ENCODE measurements at places on chromosomes 2 and 18.

- no peak for DNase-seq
Observed at GRCh38 chr18:37565977-37566478, 430 bp upstream of the CELF4 start.

GRCh38 chr18:35956226-35956625, 16.3 kb upstream of the RMP24 start:
- no peak for DNase-seq

DNA sequence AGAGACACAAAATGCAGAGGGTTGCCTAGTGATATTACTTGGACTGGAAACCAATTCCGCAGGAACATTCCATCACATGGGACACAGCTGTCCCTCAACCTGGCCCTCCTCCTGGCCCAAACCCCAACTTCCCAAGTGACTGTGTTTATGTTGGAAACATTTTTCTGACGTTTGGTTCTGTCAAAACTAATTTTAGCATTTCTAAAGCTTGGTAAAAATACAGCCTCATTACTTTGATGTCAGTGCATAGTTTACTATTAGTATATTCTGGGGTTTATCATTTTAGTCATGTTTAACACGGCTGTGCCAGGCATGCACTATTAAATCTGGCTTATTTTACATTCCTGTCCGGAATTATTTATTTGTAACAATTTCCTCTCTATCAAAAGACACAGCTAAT, 69.9 kb downstream of the GLI2 start:
- no peak for DNase-seq

DNA sequence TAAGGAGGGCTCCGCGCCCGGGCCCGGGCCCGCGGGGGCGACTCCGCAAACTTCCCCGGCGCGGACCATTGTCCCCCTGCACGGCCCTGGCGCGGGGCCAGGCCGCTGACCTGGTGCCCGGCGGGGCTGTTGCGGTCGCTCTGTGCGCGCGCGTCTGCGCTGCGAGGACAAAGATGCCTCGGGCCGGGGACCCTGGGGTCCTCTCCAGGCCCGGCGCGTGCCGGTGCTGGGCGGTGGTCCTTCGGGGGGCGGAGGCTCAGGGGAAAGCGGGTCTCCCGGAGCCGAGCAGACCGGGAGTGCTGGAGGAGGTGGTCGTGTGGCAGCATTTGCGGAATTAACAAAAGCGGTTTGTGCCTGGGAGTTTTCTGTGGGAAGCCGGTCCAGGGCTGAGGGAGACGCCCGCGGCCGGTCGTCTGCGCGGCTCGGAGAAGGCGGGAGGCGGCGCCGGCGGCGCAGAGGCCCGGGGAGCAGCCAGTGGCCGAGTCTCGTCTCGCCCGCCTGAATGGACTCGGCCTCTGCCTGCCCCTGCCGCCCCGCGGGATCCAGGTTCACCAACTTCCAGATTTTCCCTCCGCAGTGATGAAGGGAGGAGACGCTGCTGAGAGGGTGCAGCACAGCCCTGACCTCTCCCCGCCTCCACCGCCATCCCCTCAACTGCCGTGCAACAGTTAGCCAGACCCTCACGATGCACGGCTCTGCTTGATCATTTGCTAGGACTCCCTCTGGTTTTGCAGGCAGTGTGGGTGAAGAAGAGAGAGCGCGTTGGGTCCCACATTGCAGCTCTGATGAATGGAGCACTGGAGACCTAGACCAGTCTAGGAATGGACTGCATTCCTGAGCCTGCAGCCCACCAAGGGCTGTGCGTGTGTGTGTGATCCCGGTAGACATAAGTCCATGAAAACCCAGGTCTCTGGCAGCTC, 705 bp downstream of the EFR3B start:
- peak; percentile 17 for DNase-seq

DNA sequence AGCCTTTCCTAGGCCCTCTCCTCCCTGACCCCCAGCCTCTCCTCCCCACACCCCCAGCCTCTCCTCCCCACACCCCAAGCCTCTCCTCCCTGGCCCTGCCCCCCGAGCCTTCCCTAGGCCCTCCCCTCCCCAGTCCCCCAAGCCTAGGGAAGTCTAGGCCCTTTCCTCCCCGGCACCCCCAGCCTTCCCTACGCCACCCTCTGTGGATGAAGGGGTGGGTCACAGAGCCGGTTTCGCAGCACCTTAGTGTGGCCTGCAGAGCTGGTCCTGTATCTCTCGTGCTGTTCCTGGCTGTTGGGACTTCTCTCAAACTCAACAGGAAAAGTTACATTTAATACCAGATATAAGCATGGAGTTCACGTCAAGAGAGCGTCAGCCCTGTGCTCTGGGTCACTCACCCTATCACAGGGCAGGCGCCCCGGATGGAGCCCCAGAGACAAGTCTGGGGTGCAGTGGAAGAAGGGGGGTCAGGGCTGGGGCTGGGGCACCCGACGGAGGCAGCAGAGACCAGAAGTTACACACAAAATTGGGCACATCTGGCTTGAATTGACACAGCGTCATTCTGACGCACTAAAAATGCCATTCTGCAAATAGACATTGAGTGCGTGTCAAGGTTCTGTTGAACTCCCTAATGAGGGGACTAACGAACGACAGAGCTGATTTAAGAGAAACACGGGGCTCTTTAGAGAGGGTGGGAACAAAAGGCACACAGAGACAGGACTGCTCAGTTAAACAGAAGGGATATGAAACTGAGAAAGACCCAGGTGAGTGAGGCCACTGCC, 24.0 kb downstream of the KCNIP3 start:
- no peak for DNase-seq

GRCh38 chr2:44955593-44956392, 14.3 kb downstream of the SIX3 start:
- peak; percentile 74 for DNase-seq
